ENCODE measurements at places on chromosomes 11 and 22. TPM values are rescaled to one million over a fixed set of nuclear protein-coding genes. Genes with fewer than 3 reads are reported as not detected.

The RBMXL2 gene
- not detected for total RNA-seq

The OR51B4 gene
- total RNA-seq: not detected

The HOATZ gene
- total RNA-seq: not detected

The HMOX1 gene
- total RNA-seq: 23.7 TPM

The SLC5A1 gene
- total RNA-seq: not detected

The IGF2 gene
- 0.15 TPM for total RNA-seq

The RASGRP2 gene
- total RNA-seq: 2.1 TPM

The CABP4 gene
- total RNA-seq: 2.5 TPM

The SDHAF2 gene
- total RNA-seq: 32.5 TPM

The UFD1 gene
- 41.6 TPM for total RNA-seq

The GRK3 gene
- 0.37 TPM for total RNA-seq

The CDKN1C gene
- 7.6 TPM for total RNA-seq

The TRPM5 gene
- not detected for total RNA-seq

The NTM gene
- not detected for total RNA-seq

The OPCML gene
- total RNA-seq: not detected

The PPP6R3 gene
- total RNA-seq: 129 TPM

The AGBL2 gene
- 21.9 TPM for total RNA-seq

The ZNF215 gene
- 2.6 TPM for total RNA-seq

The DCDC1 gene
- 1.5 TPM for total RNA-seq

The CASP1 gene
- 4.7 TPM for total RNA-seq

The PRODH gene
- total RNA-seq: 4.3 TPM

The OR10A3 gene
- not detected for total RNA-seq

The CFAP300 gene
- 1.9 TPM for total RNA-seq

The HBE1 gene
- total RNA-seq: 1.4 TPM

The FZD4 gene
- total RNA-seq: 2.6 TPM

The FGF19 gene
- total RNA-seq: 2.0 TPM

The JHY gene
- 6.2 TPM for total RNA-seq

The SGSM1 gene
- 0.08 TPM for total RNA-seq

The FAM83F gene
- 9.1 TPM for total RNA-seq

The APOA4 gene
- total RNA-seq: not detected

The MAJIN gene
- total RNA-seq: 7.1 TPM

The UPK3A gene
- 1.0 TPM for total RNA-seq

The PANX2 gene
- 51.7 TPM for total RNA-seq

The OR5D14 gene
- total RNA-seq: not detected

The HEPACAM gene
- total RNA-seq: not detected

The MYRF gene
- 15.3 TPM for total RNA-seq

The SAA2 gene
- total RNA-seq: not detected

The HTR3A gene
- not detected for total RNA-seq

The EXT2 gene
- 74.8 TPM for total RNA-seq

The ABCC8 gene
- not detected for total RNA-seq

The KDM4E gene
- not detected for total RNA-seq

The OSBP gene
- 40.4 TPM for total RNA-seq
